H1 (cell line): ENCODE measurements at places on chromosomes 4 and X. TPM values are rescaled to one million over a fixed set of nuclear protein-coding genes. Genes with fewer than 3 reads are reported as not detected.

NPNT gene
- 0.97 and 1.1 TPM in 2 replicates for total RNA-seq

CCDC110 gene
- total RNA-seq: 2.5 and 3.1 TPM in 2 replicates

AKAP4 gene
- not detected in 2 replicates for total RNA-seq

DNA sequence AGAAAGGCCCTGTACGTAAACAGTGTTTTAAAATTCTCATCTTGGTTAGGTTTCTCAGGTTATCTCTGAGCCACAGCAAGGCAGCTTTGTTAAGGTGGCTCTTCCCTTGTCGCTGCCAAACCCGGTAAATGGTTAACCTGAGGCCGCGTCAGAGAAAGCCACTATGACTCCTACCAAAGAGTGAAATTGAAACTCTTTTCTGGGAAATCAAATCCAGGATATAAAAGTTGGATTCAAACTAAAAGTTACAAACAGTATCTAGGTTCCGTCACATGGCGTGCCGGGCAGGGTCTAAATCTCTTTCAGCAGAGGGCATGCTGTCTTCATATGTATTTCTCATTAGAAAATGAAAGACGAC lies 433 bp downstream of the MMAA start:
- no peaks in the 10 kb centered on the region for H3K36me3 ChIP-seq
- H3K27ac ChIP-seq: peak overlapping the region; percentile 46; the same call in 1 of the 2 replicates
- no peak for DNase-seq
- H3K4me3 ChIP-seq: peak overlapping the region; percentile 96
- H3K4me1 ChIP-seq: no peaks in the 10 kb centered on the region; the same call in 1 of the 2 replicates
- H3K27me3 ChIP-seq: no peaks in the 10 kb centered on the region

GRCh38 chr4:120509222-120509621 lies 413.3 kb downstream of the PRDM5 start:
- DNase-seq: no peak
- no peak overlapping the region for H3K4me3 ChIP-seq
- no peak overlapping the region for H3K27ac ChIP-seq
- no peaks in the 10 kb centered on the region for H3K27me3 ChIP-seq
- H3K4me1 ChIP-seq: peaks cover 4% of the 10 kb centered on the region; the same call in 1 of the 2 replicates

- H3K36me3 ChIP-seq: no peaks in the 10 kb centered on the region
- no peaks in the 10 kb centered on the region for H3K4me1 ChIP-seq
- no peak overlapping the region for H3K4me3 ChIP-seq
- H3K27me3 ChIP-seq: no peaks in the 10 kb centered on the region
- no peak overlapping the region for H3K27ac ChIP-seq
Measured at GRCh38 chr4:156293657-156294297, 340.1 kb upstream of the CTSO start.

- H3K27ac ChIP-seq: no peak overlapping the region
- no peak overlapping the region for H3K4me3 ChIP-seq
- no peaks in the 10 kb centered on the region for H3K4me1 ChIP-seq
- DNase-seq: no peak
Measured at GRCh38 chr4:94428884-94429283, 22.9 kb upstream of the PDLIM5 start.

GRCh38 chr4:90074322-90074886 lies 52.8 kb upstream of the CCSER1 start:
- no peak overlapping the region for H3K4me3 ChIP-seq
- no peaks in the 10 kb centered on the region for H3K27me3 ChIP-seq
- H3K4me1 ChIP-seq: peaks cover 4% of the 10 kb centered on the region; the same call in 1 of the 2 replicates

- H3K36me3 ChIP-seq: no peaks in the 10 kb centered on the region
- DNase-seq: no peak
- no peak overlapping the region; the same call in 1 of the 2 replicates for H3K4me3 ChIP-seq
- no peaks in the 10 kb centered on the region for H3K27me3 ChIP-seq
Measured at GRCh38 chrX:139930401-139930800, 2.5 kb downstream of the ATP11C start.

- no peaks in the 10 kb centered on the region for H3K27me3 ChIP-seq
- H3K4me1 ChIP-seq: no peaks in the 10 kb centered on the region
- H3K36me3 ChIP-seq: no peaks in the 10 kb centered on the region
Measured at GRCh38 chr4:79396794-79397193, 11.2 kb downstream of the GK2 start.

DNA sequence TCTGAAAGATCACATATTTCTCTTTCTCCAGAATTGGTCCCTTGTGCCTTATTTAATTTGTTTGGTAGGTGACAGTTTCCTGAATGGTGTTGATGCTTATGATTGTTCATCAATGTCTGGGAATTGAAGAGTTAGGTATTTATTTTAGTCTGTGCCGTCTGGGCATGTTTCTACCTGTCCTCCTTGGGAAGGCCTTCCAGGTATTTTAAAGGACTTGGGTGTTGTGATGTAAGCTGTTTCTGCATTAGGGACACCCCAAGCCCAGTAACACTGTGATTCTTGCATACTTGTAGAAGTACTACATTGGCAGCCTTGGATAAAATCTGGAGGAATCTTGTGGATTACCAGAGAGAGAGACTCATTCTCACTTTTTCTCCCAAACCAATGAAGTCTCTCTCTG lies 120.8 kb upstream of the CXXC4 start:
- H3K4me1 ChIP-seq: peaks cover 9% of the 10 kb centered on the region
- H3K27me3 ChIP-seq: no peaks in the 10 kb centered on the region
- no peak overlapping the region; the same call in 1 of the 2 replicates for H3K27ac ChIP-seq
- H3K4me3 ChIP-seq: no peak overlapping the region

DNA sequence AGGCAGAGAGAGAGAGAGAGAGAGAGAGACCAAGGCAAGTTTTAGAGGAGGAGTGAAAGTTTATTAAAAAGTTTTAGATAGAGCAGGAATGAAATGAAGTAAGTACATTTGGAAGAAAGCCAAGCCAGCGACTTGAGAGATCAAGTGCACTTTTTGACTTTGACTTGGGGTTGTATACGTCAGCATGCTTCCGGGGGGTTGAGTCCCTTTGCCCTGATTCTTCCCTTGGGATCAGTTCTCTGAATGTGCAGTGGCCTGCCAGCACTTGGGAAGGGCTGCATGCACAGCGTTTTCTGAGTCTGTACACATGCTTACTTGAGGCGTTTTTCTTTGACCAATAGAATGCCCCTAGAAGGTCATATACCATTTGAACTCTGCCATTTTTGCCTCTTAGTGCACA lies 400.5 kb downstream of the PDGFC start:
- no peak overlapping the region for H3K4me3 ChIP-seq
- no peaks in the 10 kb centered on the region for H3K36me3 ChIP-seq
- no peaks in the 10 kb centered on the region for H3K4me1 ChIP-seq
- DNase-seq: no peak

DNA sequence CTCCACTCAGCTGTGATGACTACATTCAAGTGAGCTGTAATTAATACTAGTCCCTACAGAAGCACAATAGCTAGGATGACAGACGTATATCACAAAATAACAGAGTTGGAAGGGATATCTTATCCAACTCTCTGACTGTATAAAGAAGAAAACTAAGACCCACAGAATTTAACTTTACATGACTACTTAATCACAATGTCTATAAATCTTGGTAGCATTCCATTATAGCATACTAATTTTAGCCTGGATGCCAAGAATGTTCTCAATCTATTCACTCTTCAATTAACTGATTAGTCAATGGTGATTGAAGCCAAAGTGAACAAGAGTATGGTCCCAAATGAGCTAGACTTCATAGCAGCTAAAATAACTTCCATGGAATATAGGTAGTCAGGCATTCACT lies 31.2 kb downstream of the RPS6KA6 start:
- no peaks in the 10 kb centered on the region; the same call in 1 of the 2 replicates for H3K4me1 ChIP-seq
- no peak overlapping the region for H3K27ac ChIP-seq
- DNase-seq: no peak
- H3K4me3 ChIP-seq: no peak overlapping the region
- H3K27me3 ChIP-seq: no peaks in the 10 kb centered on the region
- no peaks in the 10 kb centered on the region for H3K36me3 ChIP-seq

DNA sequence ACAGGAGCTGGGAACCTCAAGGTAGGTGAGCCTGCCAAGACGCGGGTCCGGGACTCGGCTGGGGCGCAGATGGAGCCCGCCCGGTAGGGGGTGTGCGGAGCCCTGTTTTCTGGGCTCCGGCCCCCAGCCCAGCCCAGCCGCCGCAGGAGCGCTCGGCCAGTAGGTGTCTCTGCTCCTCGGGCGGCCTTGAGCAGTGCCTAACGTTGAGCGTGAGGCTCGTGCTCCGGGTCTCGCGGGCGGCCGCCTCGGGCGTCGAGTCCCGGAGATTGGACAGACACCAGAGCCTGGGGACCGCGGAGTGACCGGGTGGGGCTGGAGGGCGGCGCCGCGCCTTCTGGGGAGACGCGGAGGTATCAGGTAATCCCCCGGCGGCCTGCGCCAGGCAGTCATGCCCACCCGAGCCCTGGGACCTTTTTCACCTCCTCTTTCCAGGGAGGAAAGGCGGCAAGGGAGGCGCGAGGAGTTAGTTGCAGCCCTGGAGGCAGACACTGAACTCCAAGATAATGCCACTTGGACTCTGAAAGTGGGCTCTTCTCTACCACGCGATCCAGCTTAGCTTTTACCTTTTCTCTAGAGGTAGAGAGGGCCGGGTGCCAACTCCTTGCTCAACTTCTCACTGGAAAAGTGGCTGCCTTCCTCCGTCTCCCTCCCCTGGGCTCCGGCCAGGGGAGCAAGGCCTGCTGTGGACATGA lies 14.5 kb upstream of the FGG start:
- peak overlapping the region; percentile 51 for H3K4me3 ChIP-seq
- no peak overlapping the region for H3K27ac ChIP-seq

GRCh38 chrX:22357621-22358020 lies 84.9 kb downstream of the CBLL2 start:
- no peaks in the 10 kb centered on the region for H3K4me1 ChIP-seq
- no peaks in the 10 kb centered on the region for H3K27me3 ChIP-seq
- H3K36me3 ChIP-seq: no peaks in the 10 kb centered on the region
- no peak overlapping the region for H3K4me3 ChIP-seq
- DNase-seq: no peak
- no peak overlapping the region for H3K27ac ChIP-seq
